ENCODE measurements at places on chromosomes 12 and 14.

- DNase-seq = no peak
Observed at GRCh38 chr14:79352076-79352630, 859.2 kb downstream of the DIO2 start.

- DNase-seq = no peak
Observed at GRCh38 chr14:83007641-83008225, 1474.1 kb upstream of the SEL1L start.

GRCh38 chr14:90017371-90017770 is 44.4 kb upstream of the KCNK13 start:
- DNase-seq = no peak

GRCh38 chr12:12032851-12033797 is 37.6 kb upstream of the BCL2L14 start:
- peak; percentile 56 for DNase-seq

Measured in stimulated activated CD4-positive, alpha-beta T cell treated with anti-CD3 and anti-CD28 coated beads, Interleukin-4, amount 100 ng/mL, for 48 hours (primary cell).